Activated T-helper 1 cell treated with Interleukin-2 at 50 U/mL for 16 hours (primary cell): ENCODE measurements at places on chromosomes 13 and 19.

GRCh38 chr13:40127925-40128324 is 472.5 kb downstream of the COG6 start:
- no peak for DNase-seq

GRCh38 chr13:35781036-35782000 is 304.8 kb upstream of the MAB21L1 start:
- DNase-seq: no peak

GRCh38 chr19:44672226-44672625 is 944 bp downstream of the CEACAM19 start:
- DNase-seq: no peak

DNA sequence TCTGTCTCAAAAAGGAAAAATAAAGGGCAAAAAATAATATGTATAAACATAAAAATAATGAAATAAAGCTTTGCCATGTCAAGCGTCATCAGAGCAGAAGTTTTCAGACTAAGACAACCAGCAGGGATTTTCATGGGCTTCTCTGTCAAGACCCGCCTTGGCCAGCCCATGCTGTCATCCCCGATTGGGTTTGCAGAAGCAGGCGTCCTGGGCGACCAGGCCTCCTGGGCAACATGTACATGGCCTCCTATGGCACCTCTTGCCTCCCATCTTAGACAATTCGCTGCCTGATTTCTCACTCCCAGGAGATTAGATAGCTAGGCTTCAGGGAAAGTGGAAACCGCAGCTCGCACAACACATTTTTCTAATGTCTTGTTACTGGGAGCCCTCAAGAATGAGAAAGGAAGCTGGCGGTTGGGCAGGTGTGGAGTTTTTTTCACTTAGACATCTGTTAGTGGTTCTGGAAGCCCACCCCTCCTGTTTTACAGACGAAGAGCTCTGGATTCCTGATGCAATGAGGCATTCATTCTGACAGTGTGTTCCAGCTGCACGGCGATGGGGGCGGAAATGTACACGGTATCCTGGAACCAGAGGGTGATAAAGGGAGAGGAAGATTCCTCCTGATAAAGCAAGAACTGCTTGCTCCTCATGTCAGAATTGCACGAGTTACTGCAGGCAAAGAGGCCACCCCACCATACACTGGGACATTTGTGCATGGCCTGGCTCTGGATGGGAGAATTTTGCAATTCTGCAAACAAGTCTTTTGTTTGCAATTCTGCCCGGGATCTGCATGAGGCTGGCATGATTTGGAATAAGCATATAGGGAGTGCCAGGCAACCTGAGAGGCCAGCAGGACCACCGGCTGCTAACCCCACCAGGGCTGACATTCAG is 47.4 kb upstream of the KATNAL1 start:
- no peak for DNase-seq

DNA sequence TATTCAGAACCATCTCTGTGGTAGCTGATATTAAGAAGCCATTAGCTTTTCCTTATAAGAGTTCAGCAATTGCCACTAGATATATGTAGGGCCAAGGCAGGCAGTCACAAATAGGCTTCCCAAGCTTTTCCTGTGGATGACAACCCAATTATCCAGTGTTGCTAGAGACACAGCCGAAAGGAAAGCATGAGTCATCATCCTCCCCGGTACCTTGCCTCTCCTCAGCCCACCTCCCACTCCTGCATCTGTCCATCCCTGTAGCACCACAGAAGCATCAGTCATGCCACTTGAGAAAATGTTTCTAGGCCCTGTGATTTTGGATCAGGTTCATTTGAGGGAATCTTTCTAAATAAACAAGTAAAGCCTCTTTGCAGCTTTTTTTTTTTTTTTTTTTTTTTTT is 204.3 kb downstream of the DNAJC15 start:
- no peak for DNase-seq

DNA sequence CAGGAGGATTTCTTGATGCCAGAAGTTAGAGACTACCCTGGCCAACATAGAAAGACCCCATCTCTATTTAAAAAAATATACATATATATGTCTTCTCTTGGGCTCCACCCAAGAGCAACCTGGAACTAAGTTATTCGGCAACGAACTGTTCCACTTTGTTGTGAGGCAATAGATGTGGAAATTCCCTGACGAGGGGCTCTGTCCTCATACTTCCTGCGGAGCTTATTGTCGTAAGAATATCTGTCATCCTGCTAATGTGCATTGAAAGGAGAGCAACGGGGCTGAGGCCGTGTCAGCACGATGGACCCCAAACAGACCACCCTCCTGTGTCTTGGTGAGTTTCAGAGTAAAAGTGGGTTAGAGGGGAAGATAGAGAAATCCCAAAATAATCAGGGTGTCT is at the start of gene FCAR:
Gene FCAR (plus strand): TSS at position 246 of the 400 bp plus-strand sequence. CDS start 55 bp downstream, at position 301.
- DNase-seq: no peak

DNA sequence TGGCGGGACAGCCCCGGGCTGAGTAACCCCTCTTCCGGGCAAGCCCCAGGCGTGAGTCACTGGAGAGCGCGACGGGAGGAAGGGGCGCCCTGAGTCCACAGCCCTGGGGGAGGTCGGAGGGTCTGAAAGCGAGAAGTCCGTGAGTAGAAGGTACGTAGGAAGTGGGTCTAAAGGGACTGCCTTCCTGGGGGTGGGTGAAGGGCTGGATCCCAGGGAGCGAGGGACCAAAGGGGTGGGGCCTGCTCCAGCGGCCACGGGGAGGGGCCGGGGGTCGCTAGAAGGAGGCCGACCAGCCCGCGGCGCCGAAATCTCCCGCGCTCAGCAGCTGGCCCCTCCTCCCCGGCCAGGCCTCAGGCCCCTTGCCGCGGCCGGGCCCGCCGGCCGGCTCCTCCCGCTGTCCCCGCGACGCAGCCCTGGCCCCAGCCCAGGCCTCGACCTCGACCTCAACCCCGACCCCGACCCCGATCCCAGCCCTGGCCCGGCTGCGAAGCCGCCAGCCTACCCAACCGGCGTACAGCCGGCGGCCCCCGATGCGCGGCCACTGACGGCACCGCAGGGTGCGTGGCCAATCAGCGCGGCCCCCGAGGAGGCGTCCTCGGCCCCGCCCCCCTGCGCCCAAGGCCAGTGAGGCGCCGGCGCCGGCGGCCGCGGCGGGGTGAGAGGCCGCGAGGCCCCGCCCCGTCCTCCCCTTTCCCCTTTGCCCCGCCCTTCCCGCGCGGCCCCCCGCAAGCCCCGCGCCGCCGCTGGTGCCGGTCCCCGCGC is 22.6 kb downstream of the IPO5 start:
- DNase-seq: peak; percentile 89

- DNase-seq: no peak
These were observed 252.1 kb downstream of the DCLK1 start for GRCh38 chr13:35879111-35879510.

- no peak for DNase-seq
These were observed 26.5 kb downstream of the MED26 start for GRCh38 chr19:16601378-16602052.

- no peak for DNase-seq
These were observed 143.5 kb downstream of the SLC7A1 start for GRCh38 chr13:29451976-29452375.

DNA sequence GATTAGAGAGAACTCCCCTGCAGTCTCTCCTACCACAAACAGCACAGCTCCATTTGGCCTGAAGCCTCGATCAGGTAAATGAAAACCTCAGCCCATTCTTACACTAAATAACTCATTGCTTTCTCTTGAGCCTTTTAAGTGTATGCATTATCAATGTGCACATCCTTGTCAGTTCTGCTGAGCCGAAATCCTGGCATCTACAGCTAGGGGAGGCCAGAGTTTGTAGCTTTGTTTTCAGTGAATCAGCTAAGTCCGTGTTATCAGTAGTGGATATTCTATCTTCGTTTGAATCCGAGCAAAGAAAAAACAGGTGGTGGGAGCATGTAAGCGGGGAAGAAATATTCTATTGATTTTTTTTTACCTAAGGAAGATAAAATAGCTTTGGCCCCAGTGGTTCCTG is 84.4 kb downstream of the ESD start:
- DNase-seq: no peak

DNA sequence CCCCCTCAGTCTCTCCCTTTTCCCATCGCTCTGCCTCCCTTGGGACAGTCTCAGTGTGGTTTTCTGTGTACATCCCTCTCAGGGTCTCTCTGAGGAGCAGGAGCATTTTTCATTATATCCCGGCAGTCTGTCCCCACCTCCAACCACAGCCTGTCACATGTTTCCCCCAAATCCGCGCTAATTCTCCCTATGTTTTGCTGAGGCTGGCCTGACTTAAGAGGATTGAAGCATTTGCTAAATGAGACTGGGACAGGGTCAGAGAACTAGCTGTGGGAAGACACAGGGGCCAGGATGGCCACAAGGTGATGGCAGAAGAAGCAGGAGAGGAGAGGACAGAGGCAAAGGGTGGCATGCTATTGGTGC is 5.5 kb downstream of the TPRX1 start:
- DNase-seq: no peak

GRCh38 chr19:31969016-31969415 is 376.4 kb upstream of the ZNF507 start:
- DNase-seq: no peak

GRCh38 chr19:17113127-17113785 is 37.7 kb downstream of the MYO9B start:
- no peak for DNase-seq

- no peak for DNase-seq
These were observed 1.9 kb downstream of the RAB11B start for GRCh38 chr19:8392017-8392591.

DNA sequence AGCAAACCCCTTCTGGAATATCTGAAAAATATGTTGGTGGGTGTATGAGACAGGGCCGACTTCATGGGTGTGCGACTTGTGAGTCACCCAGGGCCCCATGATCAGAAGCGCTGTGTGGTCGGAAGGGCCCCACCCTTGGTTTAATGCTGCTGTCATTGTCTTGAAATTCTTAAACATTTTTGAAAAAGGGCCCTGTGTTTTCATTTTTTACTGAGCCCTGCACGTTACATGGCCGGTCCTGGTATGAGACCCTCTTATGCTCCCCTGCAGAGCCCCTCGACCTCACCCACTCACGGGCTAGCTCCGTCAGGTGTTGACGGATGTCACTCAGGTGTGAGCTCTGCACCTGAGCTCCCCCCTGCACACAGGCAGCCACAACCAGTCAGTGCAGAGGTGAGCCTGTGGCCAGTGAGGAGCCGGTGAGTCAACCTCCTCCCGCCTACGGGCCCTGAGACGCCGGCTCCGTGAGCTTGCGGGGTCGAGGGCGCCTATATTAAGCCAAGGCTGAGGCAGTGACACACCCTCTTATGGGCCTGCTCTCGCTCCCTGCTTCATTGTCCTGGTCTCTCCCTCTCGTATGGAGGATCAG is 27.7 kb downstream of the GADD45B start:
- DNase-seq: peak; percentile 67

DNA sequence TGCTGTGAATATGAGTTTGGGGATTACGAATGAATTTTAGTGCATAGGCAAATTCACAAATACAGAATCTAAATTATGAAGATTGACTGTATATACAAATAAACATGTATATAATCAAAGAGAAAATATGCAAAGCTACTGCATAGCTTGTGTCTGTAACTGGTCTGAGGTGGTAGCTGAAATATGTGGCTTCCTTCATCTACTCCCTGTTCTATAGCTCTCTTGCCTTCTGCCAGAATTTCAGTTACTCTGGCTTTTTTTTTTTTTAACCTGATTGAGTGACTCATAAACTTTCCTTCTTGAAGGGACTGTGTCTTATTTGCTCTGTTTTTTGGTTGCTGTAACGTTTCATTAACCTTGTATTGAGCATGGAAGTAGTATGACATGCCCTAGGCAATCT is 26.6 kb downstream of the DNAJC3 start:
- no peak for DNase-seq

DNA sequence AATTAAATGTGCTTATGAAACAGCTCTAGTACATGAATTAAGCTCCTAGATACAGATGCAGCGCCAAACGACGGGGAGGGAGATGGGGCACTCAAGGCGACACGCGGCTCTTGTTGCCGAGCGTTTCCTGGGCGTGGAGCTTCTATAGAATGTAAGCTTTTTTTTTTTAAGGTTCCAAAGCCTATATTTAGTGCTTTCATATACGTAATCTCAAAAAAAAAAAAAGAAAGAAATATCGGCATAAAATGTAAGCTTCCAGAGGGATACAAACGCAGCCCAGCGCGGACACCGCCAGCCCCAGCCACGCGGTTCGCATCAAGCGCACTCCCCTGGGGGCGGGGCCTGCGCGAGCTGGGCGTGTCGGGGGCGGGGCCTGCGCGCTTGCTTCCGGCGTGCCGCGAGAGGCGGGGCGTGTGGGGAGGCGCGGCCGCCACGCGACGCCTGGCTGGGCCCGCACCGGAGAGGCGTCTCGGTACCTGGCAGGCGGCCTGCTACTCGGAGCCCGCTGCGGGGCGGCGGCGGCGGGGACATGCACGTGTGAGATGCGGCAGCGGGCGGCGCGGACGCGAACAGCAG is at the start of gene URI1:
Gene URI1 (plus strand): TSS at position 412 of the 576 bp plus-strand sequence. CDS start 309 bp downstream, outside the sequence.
- peak; percentile 91 for DNase-seq

- DNase-seq: no peak
These were observed 1.6 kb downstream of the HCN2 start for GRCh38 chr19:591099-591958.

- DNase-seq: no peak
These were observed 18.1 kb downstream of the N4BP2L1 start for GRCh38 chr13:32409561-32410421.

DNA sequence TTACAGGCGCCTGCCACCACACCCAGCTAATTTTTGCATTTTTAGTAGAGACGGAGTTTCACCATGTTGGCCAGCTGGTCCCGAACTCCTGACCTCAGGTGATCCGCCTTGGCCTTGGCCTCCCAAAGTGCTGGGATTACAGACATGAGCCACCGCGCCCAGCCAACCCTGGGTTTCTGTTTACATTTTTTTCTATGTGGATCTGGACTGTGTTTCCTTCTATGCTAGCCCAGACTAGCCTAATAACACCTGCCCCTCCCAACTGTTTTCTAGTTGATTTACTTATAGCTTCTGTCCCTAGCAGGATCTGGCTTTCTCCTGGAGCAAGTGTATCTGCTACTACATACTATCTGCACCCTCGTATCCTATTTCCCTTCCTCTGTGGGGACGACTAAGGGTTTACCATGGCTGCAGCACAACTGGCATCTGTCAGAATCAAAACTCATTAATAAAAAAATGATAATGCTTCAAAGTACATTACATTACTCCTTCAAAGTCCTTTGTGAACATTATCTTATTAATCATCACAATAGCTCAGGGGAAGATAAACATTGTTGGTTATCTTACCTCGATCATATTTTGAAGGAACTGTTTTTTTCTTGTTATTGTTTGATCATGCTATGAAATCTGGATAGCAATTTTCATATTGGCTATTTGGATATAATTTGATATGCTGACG is 228.3 kb downstream of the KLF5 start:
- no peak for DNase-seq

GRCh38 chr13:40640845-40641458 is 25.5 kb downstream of the FOXO1 start:
- DNase-seq: no peak
